ENCODE measurements at places on chromosomes 16 and 17.

- no peak for DNase-seq
Observed at GRCh38 chr16:49723310-49723709, 132.6 kb downstream of the ZNF423 start.

GRCh38 chr16:88484505-88485365, 31.7 kb downstream of the ZFPM1 start:
- DNase-seq: no peak

GRCh38 chr17:9148905-9149525, 127.7 kb downstream of the NTN1 start:
- no peak for DNase-seq

DNA sequence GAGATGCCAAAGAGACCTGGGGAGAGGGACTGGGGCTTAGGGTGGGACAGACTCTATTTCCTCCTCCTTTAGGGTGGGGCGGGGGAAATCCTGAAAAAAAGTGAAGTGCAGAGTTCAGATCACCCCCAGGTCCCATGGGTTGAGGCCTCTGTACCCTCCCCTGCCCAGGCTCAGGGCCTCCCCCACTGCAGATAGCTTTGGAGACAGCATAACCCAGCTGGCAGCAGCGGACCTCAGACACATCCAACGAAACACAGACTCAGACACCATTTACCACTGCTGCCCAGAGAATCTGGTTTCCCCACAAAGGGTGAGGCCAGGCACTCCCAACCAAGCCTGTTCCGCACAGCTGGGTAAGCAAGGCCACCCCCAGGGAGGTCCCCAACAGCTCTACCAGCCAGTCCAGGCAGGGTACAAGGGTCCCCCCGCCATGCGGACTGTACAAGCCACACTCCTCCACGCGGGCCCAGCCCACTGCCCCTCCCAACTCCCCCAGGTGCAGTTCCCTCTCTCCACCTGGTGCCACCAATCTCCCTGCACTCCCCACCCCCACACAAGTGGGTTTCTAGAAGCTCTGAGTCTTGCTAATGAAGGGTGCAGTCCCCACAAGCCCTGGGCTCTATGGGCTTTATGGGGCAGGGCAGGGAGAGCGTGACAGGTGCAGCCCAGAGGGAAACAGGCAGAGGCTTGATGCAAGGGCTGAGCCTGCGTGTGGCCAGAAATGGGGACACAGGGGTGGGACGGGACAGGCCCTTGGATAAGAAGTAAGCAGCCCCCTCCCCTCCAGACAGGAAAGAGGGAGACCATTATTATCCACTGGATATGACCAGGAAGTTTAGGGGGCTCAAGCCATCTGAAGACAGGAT, 8.9 kb downstream of the RHBDF2 start:
- no peak for DNase-seq

DNA sequence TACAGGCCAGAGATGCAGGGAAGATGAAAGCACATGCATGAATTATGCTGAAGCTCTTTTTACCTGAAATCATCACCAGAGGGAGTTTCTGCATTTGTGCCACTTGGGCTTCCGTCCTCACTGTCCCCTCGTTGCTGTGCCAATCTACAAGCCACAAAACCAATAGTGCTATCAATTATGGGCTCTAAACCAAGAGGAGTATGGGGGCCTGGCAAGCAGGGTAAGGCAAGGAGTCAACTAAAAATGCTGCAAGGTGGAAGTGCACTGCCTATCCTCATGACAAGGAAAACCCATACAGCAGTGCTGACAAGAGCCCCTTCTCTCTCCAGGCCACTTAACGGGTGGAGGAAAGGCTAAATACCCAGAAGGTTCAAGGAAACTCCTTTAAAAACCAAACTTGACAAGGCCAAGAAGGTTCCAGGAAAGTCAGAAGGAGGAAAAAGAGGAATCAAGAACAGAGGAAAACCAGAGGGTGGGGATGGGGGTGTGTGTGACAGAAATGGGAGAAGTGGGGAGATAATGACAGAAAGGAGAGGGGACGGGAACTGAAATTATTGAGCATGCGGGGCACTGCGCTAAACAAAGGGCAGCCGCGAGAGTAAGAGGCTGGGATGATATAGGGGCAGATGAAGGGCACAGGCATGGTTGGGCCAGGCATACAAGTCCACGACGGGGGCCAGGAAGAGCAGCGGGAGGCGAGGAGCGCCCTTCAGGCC, 674 bp downstream of the C17orf75 start:
- DNase-seq: no peak

DNA sequence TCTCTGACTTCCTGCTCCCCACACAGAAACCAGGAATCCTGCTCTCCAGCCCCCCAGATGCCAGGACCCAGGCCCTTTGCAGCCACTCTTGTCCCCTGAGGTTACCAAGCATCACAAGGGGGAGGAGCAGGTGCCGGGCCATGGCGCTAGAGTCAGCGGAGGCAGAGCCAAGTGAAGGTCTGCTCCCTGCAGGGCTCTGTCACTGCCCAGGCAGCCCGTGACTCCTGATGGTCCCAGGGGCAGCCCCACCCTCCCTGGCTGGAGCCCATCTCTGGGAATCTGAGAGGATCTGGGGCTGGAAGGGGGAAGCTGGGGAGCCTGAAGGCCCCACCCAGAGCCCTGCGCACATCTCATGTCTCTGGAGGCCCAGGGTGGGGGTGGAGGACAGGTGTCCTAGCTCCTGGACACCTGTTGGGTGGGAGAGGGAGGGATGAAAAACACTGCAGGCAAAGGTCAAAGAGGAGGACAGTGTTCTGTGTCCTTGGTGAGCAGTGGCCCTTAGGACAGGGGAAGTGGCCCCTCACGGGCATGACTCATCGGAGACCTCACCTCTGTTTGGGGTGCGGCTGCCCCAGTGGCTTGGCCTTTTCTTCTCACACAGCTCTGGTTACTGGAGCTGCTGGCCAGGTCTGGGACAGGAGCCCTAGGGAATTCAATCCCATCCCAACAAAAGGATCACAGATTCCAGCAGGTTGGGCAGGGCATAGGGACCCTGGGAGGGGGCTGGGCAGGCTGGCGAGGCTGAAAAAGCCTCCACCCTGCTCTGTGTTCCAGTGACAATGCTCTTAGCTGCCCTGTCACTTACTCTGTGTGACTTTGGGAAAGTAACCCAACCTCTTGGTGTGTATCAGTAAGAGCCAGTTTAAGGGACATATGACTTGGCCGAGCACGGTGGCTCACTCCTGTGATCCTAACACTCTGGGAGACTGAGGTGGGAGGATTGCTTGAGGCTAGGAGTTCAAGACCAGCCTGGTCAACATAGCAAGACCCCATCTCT, at the start of gene PRSS36:
TSS of gene PRSS36 (minus strand) at position 173 of the 997 bp plus-strand sequence. CDS start at position 142, 31 bp downstream.
- no peak for DNase-seq

DNA sequence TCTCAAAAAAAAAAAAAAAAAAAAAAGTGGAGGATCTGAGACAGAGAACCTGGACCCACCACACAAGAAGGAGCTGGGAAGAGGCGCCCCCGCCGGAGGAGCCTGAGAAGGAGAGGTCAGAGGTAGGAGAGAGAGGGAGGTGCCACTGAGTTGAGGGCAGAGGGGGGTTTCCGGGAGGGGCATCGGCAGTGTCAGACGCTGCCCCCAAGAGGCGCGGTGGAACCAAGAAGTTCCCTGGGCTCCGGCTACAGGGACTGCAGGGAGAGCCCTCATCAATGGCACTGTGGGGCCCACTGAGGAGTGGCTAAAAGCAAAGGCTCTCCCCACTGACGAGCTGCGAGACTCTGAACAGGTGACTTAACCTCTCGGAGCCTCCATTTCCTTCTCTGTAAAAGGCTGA, 4.2 kb downstream of the CCDC42 start:
- DNase-seq: no peak

DNA sequence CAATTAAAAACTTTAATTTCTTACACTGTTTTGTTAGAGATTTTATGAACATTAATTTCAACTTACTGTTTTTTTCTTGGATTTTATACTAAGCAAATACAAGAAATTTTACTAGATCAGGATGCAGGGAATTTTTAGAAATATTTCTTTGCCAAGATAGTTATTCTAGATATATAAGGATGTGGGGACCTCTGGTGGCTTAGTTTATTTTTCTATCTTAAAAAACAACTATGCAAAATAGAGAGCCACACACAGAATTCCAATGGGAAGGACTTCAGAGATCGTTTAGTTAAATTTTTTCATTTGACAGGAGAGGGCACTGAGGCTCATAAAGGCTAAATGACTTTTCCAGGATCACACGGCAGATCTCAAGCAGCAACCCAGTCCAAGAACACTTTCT, 23.0 kb upstream of the CAPNS2 start:
- peak; percentile 60 for DNase-seq

DNA sequence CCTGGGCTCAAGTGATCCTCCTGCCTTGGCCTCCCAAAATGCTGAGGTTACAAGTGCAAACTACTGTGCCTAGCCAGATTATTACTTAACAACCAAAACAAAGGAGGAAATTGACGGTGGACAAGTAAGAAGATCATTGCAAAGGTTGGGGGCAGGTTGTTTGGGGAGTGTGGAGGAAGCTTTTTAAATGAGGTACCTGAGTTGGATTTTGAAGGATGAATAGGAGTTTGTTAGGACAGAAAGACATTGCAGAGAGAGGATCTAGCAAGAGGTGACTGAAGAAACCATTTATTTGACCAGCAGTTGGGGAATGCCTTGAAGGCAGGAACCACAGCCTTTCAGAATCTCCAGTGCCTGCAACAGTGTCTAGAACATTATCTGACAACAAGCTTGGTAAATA, 51.3 kb downstream of the ABCC1 start:
- no peak for DNase-seq

GRCh38 chr16:28064706-28065249, 1.3 kb upstream of the GSG1L start:
- no peak for DNase-seq

- DNase-seq: no peak
Observed at GRCh38 chr16:62462971-62463370, 426.7 kb upstream of the CDH8 start.

DNA sequence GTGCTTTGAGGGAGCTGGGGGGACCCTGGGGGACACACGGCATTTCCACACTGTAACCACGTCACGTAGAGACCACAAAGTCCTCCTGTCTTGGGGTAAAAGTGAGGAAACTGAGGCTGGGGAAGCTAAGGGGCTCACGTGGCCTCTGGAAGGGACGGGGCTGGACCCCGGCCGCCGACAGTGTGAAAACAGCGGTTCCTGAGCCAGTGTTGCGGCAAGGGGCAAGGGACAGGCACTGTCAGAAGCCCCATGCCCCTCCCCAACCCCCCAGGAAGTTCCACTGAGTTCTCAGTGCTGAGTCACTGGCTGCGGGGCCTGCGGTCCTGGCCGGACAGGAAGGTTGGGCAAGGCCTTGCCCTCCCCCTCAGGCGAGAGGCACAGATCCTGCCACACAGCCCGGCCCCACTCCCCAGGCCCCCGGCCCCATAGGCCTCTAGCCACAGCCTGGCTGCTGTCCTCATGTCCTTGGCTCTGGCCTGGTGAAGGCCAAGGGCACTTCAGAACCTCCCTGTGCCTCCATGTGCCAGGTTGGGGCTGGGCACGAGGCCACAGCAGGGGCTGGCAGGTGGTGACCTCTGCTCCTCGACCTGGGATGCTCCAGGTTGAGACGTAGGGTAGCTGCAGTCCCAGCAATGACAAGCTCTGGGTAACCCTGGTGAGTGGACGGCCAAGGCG, 5.0 kb upstream of the CCDC57 start:
- DNase-seq: peak; percentile 87

- no peak for DNase-seq
Observed at GRCh38 chr16:57800200-57801097, 1.8 kb downstream of the KIFC3 start.

GRCh38 chr17:14149751-14150150, 80.4 kb downstream of the COX10 start:
- no peak for DNase-seq

GRCh38 chr16:23974223-23974622, 138.4 kb downstream of the PRKCB start:
- DNase-seq: no peak

- no peak for DNase-seq
Observed at GRCh38 chr16:81676066-81676882, 102.8 kb upstream of the PLCG2 start.

GRCh38 chr17:79036596-79036995, 12.6 kb downstream of the C1QTNF1 start:
- peak; percentile 74 for DNase-seq

DNA sequence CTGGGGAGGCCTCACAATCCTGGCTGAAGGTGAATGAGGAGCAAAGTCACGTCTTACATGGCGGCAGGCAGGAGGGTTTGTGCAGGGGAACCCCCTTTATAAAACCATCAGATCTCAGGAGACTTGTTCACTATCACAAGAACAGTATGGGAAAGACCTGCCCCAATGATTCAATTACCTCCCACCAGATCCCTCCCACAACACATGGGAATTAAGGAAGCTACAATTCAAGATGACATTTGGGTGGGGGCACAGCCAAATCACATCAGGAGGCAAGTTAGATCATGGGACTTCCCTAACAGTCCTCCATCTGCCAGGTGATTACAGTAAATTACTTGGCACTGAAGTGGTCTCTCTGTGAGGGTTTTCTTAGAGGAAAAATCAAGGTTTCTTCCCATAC, 5.3 kb downstream of the TMEM114 start:
- DNase-seq: peak; percentile 9

DNA sequence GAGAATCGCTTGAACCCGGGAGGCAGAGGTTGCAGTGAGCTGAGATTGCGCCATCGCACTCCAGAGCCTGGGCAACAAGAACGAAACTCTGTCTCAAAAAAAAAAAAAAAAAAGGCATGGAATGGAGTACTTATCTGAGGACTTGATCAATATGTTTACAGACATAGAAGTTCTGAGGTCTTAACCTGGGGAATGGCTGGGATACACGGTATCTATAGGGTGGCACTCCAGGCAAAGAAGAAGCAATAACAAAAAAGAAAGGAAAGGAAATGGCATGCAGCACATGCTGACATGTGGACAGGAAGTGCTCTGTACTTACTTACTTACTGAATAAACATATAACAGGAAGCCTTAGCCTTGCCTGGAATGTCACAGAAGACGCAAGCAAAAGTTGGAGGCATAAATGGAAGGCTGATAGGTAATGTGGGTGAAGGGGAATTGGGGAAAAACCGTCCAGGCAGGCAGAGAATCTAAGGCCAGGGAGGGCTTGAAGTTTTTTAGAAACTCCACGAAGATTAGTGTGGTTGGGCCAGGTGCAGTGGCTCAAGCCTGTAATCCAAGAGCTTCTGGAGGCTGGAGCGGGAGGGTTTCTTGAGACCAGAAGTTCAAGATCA, 10.1 kb upstream of the SPOP start:
- peak; percentile 50 for DNase-seq

- peak; percentile 22 for DNase-seq
Observed at GRCh38 chr17:82775001-82775823, 23.3 kb downstream of the TBCD start.

- no peak for DNase-seq
Observed at GRCh38 chr16:79899716-79900115, 299.2 kb upstream of the MAF start.

DNA sequence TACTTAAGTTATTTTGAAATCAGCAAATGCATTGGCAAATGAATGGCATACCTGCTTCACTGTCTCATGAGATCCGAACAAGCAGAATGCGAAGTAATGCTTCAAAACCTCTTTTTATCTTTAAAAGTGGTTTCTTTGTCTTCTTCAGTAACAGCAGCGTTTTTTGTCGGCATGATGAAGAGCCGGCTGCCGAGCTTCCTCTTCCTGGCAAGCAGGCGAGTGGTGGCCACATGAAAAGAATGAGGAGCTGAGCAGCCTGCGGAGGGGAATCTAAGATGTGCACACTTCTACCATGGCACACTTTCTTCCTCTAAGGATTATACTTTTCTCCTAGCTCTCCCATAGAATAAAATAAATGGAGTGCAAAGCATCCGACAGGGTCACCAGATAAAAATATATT, 42.4 kb upstream of the AKTIP start:
- DNase-seq: no peak

GRCh38 chr17:79192503-79193351, 118.1 kb downstream of the ENGASE start:
- DNase-seq: peak; percentile 13

- peak; percentile 36 for DNase-seq
Observed at GRCh38 chr17:9645851-9646545, 681 bp downstream of the USP43 start.

- no peak for DNase-seq
Observed at GRCh38 chr17:50358177-50358576, 12.3 kb downstream of the XYLT2 start.
